ENCODE measurements at places on chromosomes 13 and 19.

GRCh38 chr19:16446724-16447368, 24.9 kb downstream of the EPS15L1 start:
- no peak for DNase-seq

- no peak for DNase-seq
Measured at GRCh38 chr19:370641-371330, 26.2 kb upstream of the MIER2 start.

DNA sequence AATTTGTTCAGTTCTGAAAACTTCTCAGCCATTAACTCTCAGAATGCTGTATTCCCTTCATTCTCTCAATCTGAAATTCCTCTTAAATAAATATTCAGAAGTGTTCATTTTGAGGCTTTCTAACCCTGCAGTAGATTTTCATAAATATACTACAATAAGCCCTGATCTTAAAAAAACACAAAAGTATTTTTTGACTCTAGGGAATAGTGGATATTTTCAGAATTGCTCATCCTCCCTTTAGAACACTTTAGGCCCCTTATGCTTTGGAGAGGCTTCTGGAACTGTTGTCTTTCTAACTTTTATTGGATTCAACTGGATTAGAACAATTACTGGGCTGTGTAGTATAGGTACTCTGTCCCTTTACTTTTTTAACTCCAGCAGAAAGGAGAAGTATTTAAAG, 1662.6 kb upstream of the MIR17HG start:
- no peak for DNase-seq

DNA sequence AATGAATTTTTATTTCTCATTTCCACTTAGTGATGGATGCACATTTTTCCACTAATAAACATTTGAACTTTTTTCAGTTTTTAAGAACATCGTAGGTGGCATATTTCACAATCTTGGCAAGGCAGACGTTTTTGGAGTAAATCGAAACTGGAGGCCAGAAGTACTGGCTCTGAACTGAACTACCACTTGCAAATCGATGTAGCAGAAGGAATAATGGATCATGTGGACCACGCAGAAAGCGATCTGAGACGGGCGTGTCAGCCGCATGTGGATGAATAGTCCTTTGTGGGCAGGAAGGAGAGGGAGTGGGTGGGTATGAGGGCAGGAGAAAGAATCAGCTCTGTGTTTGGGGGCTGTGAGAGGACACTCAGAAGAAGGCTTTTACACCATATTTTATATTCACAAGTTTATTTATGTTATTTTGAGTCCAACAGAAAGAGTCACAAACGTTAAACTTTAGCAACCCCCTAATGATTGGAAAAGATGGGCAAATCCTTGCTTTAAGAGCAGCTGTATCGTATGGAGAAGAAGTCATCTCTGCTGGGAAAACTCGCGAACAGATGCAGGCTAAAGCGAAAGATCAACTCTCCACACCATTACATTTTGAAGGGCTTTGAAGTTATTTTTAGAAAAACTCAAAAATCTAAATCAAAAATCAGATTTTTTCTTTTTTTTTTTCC, 90.5 kb downstream of the COL4A2 start:
- DNase-seq, result no peak

- DNase-seq, result no peak
Measured at GRCh38 chr19:12922959-12923358, 3.9 kb upstream of the SYCE2 start.

DNA sequence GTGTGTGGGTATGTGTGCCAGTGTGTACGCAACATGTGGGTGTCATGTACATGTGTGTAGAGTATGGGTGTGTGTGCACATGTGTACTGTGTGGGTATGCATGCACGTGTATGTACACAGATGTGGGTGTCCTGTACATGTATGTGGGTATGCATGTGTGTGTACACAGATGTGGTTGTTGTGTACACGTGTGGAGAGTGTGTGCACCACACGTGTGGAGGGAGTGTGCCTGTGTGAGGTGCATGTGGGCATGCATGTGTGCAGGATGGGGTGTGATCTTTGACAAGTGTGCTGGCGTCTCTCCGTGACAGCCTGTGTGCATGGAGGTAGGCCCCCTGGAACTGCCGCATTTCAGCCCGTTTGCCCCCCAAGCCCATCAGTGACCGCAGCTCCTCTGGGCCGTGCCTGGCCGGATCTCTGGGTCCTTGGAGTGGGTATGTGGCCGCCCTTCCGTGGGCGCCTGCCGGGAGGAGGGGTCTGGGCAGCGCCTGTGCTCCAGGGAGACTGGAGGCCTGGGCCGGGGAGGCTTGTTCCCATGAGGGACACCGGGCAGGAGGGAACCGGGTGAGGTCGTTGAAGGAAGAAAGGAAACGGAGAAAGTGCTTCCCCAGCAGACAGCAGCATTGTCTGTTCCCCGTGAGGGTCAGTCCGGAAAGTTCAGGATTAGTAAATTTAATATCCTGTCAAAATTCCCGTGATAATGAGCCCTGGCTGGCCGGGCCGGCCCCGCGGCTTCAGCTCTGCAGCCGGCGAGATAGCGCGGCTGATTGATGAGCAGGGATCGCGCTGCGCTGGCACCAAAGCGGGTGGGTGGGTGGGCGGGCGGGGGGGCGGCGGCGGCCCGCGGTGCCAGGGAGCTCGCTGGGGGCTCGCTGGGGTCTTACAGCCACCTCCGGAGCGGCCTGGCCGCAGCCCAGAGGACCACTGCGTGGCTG, 91.1 kb upstream of the SOX1 start:
- DNase-seq, result no peak

DNA sequence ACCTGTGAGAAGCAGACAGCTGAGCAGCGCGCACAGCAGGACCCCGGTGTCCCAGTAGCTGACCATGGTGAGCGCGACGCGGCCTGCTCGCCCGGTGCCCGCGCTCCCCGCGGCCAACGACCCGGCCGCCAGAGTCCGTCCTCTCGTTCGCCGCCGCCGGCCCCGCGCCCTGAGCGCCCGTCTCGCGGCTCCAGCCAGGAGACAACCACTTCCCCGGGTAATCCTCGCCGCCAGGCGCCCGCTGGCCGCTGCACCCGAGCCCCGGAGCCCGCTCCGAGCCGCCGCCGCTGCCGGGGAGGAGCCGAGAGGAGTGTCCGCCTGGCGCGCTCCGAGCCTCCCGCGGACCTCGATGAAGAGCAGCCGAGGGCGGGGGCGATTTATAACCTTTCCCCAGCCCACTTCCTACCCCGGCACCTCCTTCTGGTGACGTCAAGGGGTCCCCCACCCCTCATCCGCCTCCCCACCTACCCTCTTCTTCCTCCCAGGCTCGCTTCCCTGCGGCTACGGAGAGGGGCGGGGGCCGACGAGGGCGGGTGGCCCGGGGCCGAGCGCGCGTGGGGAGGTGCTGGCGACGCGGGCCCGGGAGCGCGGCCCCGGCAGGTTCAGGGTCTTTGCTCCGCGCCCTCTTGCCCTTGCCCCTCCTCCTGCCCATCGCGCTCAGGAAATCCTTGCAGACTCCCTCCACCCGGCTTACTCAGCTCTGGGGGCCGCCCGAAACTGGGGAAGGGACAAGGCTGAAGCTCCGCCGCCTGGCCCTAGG, at the start of gene FLT1:
TSS of gene FLT1 (minus strand) at position 351 of the 760 bp plus-strand sequence. CDS start at position 66, 285 bp downstream.
- DNase-seq, result no peak

DNA sequence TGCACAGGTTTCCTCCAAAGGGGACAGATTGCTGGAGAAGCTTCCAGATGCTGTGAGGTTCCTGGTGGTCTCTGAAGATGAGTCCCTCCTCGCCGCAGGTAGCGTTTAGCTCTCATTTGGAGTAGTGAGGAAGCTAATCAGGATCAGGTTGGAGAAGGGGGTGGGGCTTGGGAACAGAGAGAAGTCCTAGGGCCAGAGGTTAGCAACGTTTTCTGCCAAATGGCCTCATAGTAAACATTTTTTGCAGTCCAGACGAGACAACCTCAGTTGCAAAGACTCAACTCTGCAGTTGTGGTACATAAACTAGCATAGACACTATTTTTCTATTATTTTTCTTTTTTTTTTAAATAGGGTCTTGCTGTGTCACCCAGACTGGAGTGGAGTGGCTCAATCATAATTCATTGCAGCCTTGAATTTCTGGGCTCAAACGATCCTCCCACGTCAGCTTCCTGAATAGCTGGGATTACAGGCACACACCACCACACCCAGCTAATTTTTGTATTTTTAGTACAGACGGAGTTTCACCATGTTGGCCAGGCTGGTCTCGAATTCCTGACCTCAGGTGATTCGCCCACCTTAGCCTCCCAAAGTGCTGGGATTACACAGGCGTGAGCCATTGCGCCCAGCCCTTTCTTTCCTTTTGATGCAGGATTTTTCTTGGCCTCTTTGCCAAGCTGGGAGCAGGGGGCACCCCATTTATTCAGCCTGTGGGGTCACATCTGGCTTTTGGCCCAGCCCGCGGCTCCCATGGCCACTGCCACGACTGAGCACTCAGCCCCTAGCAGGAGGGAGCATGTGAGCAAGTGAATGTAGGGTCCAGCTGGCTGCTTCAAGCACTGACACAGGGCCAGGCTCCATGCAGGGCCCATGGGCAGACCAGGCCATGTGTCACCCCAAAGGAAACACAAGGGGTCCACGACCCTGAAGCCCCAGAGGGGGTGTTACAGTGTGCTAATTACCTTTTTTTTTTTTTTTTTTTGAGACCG, 34.4 kb upstream of the SIN3B start:
- DNase-seq, result no peak

- no peak for DNase-seq
Measured at GRCh38 chr13:35722458-35723052, 246.1 kb upstream of the MAB21L1 start.

DNA sequence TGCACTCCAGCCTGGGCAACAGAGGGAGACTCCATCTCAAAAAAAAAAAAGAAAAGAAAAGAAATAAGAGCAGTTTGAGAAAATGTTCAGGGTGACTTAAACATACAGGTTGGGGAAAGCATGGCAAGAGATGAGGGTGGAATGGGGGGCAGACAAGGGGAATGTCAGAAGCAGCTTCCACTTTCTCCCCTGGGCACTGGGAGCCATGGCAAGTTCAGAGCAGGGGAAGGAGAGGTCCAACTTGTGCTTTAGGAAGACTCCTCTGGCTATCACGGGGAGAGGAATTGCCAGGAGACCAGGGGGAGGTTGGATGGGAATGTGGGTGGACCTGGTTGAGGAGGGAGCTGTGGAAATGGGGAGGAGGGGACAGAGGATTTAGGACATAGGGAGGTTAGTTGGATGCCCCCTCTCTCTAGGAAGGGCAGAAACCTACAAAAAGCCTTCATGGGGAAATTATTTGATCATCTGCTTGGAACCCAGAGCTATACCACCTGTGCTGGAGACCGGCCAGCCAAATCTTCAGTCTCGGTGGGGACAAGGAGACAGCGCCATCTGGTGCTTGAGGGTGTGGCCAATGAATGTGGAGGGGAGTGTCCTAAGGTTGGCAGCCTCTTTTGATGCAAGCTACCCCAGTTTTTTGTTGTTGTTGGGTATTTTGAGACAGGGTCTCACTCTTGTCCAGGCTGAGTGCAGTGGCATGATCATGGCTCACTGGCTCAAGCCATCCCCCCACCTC, 7.3 kb upstream of the STRN4 start:
- DNase-seq, result peak; percentile 63

DNA sequence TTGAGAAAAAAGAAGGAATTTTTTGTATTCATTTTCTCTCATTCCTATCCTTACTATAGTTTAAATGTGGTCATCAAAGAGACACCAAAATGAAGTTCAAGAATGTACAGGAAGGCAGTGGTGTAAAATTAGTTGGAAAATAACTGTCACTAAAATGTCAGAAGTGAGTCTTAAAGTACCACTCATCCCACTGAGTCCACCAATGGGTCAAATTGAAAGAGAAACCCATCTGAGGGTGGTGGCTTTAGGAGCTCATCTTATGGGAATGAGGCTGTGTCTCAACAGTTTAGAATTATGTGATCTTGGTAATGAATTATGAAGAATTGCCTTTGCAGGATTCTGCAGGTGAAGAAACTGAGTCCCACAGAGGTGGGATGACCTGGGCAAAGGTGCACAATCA, 403.5 kb downstream of the FGF9 start:
- no peak for DNase-seq

DNA sequence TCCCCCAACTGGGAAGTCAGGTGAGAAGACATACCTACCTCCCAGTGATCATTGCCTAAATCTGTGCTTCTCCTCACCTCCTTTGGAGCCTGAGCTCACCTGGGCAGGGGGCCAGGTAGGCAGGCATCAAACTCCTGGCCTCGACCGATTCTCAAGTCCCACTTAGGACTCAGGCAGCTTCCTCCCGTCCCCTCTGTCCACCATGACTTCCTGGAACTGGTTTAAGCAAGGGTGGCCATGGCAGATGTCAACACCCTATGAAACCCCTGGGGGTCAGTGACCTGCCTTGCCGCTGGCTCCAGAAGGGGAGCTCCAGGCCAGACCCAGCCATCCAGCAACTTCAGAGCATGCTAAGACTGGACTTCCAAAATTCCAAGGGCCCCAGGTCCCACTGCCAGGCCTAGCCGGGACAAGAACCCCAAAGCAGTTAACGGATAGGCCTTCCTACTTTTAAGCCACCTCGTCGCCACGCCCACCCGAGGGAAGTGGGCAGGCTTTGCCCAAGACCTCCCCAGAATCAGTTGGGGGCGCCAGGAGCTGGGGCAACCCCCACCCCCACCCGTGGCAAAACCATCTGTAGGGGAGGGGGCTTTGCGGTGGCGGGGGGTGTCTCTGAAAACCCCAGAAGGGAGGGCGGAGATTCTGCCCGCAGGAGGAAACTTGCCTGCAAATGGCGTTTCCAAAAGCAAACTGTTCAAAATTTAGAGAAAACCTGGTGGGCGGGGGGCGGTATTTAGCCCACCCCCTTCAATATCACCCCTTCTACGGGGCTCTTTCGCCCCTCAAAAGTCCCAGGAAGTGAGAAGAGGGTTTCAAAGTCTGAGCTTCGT, 657 bp downstream of the PLIN3 start:
- peak; percentile 31 for DNase-seq

- DNase-seq, result no peak
Measured at GRCh38 chr13:110346661-110347067, 39.6 kb downstream of the COL4A2 start.

- DNase-seq, result no peak
Measured at GRCh38 chr19:8116437-8117293, 32.7 kb downstream of the FBN3 start.

DNA sequence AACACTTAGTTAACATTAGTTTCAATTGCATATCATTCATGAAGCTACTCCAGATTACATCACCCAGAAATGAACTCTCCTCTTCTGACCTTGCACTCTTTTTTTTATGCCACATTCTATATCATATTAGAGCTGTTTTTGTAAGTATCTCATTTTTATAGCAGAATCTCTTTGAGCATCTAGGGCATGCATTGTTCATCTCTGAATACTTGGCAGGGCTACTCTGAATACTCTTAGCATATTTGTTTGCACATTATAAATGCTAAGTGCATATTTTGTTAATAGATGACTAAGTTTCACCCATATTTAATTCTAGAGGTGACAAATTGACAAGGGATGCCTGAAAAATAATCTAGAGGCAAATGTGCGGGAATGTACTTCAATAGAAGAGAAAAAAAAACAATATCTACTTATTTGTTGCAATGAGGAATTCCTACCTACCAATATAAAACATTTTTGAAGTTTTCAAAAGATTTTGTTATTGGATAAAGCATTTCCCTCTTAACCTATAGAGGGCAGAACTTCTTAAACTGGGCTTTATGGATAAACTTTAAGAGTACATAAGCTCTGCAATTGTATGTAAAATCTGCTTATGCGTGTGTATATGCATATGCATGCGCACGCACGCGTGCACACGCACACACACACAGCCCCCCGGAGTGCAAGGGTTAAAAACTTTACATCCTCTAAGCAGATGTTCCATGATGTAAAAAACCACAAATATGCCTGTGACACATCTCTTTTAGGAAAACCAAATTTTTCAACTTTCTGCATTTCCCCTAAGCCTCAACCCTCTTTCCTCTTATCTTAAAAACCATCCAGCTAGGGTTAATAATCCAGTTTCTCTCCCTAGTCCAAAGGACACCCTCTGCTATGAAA, 73.0 kb upstream of the OXGR1 start:
- no peak for DNase-seq

- DNase-seq, result no peak
Measured at GRCh38 chr19:30391554-30392551, 19.7 kb downstream of the ZNF536 start.
